ENCODE measurements at places on chromosomes 6 and 20. TPM values are rescaled to one million over a fixed set of nuclear protein-coding genes. Genes with fewer than 3 reads are reported as not detected.

Gene VSX1
- 0.06 TPM for total RNA-seq

Gene FAM217A
- not detected for total RNA-seq

Gene SLC13A3
- not detected for total RNA-seq

DNA sequence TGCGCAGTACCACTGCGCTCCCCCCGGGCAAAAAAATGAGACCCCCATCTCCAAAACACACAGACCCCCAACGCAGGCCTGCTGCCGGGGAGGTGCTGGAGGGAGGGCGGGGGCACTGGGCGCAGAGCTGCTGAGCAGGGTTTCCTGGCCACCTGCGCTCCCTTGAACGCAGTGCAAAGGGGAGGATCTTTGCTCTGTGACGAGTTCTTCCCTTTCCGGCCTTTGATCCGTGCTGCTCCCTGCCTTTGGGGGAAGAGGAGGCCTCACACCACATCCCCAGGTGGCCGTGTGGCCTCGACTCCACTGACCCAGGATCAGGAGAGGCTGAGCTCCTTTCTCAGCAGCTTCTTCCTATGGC, 8.9 kb upstream of the COL20A1 start:
- DNase-seq: no peak

DNA sequence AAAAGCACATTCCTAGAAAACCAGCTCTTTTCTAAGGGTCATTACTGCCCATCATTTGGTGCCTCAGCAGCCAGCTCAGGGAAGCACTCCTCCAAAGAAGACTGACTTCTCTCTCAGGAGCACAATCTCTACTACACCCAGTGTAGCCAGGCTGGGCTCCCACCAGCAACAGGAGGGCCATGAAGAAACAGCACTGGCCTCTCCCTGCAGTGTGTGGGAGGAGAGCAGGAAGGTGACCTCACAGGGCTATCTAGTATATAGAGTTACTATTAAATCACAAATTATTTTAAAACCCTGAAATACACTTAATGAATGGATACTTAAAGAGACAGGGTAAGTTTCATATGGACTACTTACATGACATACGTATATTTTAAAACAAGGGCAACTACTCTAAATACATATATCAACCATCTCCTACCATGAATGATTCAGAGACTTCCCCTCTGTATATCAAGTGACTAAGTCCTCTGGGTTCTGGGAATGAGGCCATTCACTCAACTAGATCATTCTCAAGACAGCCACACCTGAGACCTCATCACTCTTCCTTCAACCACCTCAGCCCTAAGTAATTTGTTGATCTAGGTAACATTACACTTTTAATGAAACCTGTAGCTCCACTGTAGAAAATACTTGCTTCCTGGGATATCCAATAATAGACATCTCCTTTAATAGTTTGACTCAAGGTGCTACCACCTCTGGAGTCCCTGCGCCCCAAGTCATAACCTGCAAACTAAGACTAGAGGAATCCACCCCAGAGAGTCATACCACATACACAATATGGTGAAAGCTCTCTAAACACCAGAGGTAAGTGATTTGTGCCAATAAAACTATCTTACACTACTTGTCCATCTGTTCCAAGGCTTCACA, 25.2 kb downstream of the TBX18 start:
- DNase-seq: no peak

DNA sequence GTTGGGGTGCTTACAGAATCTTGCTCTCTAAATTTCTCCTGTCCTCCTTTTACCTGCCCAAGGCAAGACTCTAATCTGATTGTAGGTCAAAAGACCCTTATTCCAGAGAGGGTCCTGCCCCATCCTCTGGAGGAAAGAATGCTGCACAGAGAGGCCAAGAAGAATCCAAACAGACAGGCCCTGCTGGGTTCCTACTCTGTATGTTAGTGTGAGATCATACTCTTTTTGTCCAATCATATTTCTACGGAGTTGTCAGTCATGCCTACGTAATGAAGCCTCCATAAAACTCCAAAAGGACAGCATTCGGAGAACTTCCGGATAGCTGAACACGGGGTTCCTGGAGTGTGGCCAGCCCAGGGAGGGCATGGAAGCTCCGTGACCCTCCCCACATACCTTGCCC, 50.5 kb downstream of the VEGFA start:
- DNase-seq: no peak

Data from SJCRH30 (cell line).